Stimulated activated CD4-positive, alpha-beta T cell treated with anti-CD3 and anti-CD28 coated beads, Interleukin-1b, Interleukin-23, amount 100 ng/mL, for 24 hours (primary cell): ENCODE measurements at places on chromosomes 5 and 9.

DNA sequence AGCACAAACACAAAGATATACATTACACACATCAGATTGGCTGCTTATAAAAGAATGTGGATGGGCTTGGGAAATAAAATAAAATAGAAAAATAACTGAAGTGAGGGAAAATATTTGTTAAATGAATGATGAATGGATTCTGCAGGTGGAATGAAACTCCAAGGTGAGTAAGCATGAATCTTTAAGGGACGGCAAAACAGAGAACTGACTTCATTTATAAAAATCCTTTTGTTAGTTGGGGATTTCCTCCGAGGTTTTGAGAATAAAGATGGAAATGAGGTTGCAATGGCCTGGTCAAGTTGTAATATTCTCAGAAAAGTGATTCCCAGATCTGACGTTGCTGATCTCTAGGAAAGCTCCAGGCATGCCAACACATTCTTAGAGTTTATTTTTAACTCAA is 20.9 kb upstream of the SEMA6A start:
- DNase-seq: no peak

GRCh38 chr5:114387433-114387832 is 25.6 kb downstream of the KCNN2 start:
- DNase-seq: no peak

DNA sequence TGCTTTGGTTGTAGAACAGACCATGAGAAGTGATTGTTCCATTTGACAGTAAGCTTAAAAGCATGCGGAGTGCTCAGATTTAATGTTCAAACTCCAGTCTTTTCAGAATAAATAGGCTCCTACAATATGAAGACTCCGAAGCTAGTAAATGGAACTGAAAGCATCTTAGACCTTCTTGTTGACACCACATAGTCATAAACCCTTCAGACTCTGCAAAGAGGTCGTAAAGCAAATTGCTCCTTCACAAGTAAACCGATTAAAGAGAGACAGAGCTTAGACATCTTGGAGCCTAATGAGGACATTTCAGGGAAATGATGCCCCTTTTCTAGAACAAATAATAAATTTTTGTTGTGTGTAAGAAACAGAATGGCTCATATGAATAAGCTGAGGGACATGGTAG is 511.0 kb upstream of the RIOK2 start:
- DNase-seq: no peak

DNA sequence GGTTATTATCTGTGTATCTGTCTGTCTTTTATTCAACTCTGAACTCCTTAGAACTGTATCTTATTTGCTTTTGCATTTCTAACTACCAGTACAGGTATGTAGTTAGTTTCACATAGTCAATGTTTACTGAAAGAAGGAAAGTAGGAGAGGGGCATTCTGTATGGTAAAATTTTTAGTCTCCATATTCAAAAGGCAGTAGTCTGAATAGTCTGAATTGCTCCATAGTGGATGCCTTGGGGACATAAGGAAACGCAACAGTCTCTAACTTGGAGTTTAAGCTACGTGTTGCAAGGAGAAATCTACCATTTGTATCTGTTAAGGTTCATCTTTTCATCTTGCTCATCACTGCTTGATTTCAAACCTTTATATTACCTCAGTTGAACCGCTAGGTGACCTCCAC is 26.2 kb downstream of the RASGRF2 start:
- no peak for DNase-seq

DNA sequence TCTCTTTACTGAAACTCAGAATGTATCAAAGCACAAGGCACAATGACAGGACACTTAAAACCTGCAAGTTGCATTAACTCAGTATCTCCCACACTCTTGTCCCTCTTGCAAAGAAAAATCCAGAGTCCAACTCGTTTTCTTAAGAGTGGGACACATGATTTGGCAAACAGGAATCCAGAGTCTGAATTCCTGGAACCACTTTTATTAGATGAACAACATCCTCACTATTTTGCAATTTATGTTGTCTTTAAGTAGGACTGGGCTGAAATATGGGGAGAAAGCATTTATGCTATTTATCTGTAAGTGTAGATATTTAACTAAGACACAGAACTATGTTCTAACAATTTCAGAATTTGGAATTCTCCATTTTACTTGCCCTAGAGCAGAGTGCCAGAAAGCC is 69.1 kb downstream of the ABCA1 start:
- DNase-seq: no peak

- no peak for DNase-seq
Observed at GRCh38 chr5:14465116-14465515, 116.5 kb upstream of the OTULINL start.

DNA sequence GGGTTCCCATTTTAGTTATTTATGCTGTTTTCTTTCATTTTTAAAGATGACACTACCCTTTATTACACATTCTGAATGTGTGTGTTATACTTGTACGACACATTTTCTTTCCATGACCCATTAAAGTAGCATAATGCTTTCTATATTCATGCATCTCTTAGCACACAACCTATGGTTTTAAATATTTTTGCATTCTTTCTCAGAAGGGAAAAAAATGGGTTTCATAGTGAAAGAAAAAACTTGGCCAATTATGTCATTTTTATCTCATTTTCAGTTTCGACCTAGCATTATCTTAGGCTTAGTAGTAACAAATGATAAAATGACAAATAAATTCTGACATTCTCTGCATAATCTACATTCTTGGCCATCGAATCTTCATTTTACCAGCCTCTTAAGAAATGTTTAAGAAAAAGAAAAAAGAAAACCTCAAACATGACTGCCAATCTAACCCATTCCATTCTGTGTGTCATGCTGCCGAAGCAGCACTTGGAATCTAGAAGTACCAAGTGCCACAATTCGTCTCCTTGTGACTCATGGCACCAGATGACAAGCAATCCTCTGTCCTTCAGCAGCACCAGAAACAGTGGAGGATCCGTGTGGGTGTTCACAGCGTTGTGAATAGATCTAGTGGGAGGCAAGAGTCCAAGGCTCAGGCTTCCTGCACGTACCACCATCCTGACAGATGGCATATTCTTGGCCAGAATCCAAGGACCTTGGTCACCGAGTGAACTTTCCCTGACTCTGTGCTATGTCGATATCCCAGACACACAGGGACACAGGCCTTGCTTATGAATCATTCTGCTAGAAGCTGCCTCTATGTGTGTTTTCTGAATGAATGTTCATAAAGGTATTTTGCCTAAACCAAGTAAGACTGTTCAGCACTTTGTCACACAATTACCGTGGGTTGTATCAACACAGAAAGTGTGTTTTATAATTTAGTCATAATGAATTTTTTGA is 502.7 kb downstream of the NR2F1-AS1 start:
- no peak for DNase-seq

GRCh38 chr9:13857521-13857920 is 456.4 kb downstream of the NFIB start:
- no peak for DNase-seq

- no peak for DNase-seq
Observed at GRCh38 chr9:134189145-134189469, 24.7 kb upstream of the RNU6ATAC start.

GRCh38 chr5:5741418-5741817 is 318.9 kb downstream of the ICE1 start:
- DNase-seq: no peak

DNA sequence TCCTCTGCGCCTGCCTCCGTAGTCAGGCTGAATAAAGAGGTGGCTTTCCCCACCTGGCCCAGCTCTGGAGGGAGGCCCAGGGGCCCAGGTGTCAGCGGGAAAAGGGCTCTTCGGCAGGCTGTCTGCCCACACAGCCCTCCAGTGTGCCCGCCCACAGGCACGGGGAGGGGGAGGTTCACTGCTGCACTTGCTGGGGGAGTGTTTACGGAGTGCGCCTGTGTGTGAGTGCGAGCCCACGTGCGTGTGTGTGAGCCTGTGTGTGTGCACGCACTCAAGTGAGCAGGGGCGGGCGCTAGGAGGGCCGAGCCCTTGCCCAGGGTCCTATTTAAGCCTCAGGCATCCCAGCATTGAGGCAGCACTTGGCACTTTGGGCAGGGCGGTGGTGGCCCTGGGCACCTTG is 10.9 kb downstream of the DNLZ start:
- DNase-seq: no peak

DNA sequence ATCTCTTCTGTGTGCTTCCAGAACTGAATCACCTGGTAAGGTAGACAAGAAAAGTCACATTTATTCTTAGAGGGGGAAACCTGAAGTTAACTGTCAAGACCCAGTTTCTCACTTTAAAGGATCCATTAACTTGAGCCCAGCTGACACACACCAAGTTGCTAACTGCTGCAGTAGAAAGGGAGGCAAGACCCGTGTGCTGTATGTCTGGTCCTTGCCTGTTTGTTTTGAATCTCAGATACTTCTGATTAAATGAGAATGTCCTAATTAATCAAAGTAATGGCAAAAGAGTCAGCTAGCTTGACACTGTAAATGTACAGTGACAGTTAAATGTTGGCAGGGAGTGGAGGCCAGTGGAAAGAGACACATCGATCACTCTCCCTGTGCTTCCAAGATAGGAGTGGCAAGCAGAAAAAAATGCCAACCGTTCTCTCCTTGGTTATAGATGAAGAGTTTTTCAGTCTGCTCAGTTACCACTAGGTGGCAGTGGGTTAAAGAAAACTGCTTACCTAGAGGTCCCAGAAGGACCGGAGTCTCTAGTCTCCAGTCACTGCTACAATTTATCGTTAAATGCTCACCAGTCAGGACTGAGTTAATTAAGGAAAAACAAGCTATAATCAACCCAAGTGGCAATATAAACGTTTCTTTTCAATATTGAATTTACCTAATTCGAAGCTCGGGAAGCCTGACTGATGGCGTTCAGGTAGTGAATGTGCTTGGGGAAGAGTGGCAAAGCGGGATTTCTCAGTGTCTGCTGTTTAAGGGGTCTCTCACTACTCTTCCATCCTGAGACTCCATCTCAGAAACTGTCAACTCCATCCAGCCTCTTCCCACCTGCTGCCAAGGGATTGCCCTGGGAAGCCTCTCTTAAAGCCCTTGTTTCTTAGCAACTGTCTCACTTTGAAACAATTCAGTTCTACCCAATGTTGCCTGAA is 18.4 kb downstream of the LSM11 start:
- DNase-seq: no peak

DNA sequence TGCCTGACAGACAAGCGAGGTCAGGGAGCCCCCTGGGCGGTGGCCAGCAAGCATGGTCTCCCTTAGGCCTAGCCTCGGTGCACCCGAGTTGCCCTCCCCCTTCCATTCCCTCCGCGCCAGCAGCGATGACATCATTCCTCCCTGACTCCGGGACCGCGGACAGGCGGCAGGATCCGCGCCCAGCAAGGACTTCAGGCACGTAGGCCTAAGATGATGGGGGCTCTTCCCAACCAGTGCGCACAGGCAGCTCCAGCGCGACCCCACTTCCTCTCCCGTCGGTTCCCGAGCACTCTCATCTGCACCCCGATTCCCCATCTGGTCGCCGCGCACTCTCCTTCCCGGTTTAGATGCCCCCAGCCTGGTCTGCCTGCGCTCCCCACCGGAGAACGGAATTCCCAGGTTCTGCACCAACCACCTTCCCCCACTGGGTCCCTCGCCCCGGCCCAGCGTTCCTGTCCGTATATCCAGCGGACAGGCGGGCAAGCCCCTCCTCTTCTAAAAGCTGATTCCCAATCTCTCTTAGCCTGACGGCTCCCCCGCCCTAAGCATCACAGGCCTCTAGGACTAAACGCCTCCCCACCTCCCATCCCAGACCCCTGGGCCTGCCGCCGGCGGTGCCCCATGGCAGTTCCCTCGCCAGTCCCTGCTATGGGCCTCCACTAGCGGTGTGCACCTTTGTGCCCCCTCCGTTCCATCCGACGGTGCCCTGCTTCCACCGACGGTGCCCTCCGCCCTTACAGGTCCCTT is 931 bp downstream of the FAM219A start:
- DNase-seq: no peak
